ENCODE measurements at places on chromosomes 2 and 18. TPM values are rescaled to one million over a fixed set of nuclear protein-coding genes. Genes with fewer than 3 reads are reported as not detected.

DNA sequence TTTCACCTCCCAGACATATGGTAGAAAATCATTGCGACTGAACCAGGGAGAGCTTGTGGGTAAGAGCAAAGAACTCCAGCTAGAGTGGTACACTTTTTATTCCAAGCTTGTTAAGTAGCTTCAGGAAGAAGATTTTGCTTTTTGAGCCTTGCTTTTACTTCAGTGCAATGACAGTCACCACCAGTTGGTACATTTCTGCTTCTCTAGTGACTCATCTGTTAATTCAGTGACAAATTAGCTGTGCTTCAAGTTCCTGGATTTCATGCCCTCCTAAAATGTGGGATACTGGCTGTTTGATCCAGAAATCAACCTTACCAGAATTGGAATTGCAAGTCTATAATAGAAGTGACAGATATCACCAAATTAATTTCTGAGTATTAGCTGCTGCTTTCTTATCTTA, 117.6 kb upstream of the TTN start:
- no peak for DNase-seq

- no peak for DNase-seq
These were observed 30.6 kb downstream of the MAPRE2 start for GRCh38 chr18:35071819-35072247.

DNA sequence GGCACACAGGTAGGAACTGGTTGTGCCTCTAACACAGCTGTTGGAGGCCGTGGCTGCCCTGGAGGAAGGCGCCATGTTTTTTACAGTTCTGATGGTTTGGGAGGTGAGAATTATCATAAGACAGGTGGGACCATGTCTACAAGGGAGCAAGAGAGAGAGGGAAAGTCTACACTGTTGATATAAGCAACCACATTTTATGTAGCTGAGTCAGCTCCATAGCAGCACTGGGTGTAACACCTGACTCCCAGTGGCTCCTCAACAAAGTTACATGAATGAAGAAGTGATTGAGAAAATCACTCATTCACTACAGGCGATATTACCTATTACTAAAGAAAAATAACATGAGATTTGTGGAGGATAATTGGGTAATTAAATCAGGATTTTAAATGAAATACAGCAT, 41.3 kb upstream of the ACAA2 start:
- DNase-seq = no peak

DNA sequence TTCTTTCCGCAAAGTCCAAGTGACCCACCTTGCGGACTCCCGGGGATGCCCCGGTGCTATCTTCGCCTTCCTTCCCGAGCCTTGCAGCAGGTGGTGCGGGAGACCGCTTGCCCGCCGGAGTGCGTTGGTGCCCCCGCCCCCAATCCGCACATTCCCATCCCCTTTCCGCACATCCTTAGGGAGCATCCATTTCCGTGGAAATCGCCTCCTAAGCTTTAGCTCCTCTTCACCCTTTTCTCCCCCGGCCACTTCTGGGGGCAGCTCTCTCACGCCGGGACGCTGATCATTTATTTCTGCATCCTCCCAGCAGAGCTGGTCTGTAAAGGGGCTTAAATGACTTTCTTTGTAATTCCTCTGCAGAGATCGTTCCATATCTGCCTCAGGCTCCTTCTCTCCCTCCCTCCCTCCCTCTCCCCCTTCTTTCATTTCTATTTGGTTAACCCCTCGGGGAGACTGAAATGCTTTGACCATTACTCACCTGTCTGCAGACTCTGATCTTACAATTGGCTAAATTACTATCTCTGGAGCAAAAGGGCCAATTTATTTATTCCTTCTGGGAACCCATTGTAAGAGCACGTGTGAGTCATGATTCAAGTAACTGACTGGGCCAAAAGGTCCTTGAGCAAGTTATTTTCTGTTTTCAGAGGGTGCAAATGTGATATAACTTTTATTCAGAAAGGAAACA, 1.3 kb upstream of the LYPD1 start:
- DNase-seq = no peak

- DNase-seq = no peak
These were observed 41.8 kb downstream of the INPP4A start for GRCh38 chr2:98486374-98486981.

- no peak for DNase-seq
These were observed 65.7 kb downstream of the MEP1B start for GRCh38 chr18:32255570-32255969.

The BUB1 gene
- 91.2 TPM for total RNA-seq

DNA sequence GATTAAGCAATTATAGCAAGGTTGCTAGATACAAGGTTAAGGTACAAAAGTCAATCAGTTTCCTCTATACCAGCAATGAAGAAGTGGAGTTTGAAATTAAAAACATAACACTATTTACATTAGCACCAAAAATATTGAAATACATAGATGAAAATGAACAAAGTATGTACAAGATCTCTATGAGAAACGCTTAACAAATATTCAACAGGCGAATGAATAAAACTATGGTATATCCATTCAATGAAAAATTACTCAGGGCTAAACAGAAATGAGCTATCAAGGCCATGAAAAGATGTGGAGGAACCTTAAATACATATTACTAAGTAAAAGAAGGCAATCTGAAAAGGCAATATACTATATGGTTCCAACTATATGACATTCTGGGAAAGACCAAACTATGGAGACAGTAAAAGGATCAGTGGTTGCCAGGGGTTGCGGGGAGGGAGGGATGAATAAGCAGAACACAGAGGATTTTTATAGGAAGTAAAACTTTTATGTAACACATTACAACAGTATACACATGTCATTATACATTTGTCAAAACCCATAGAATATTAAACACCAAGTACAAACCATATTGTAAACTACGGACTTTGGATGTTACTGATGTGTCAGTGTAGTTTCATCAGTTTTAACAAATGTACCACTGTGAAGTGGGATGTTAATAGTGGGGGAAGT, 62.1 kb downstream of the RMDN2 start:
- no peak for DNase-seq

GRCh38 chr2:16203069-16203468, 262.7 kb downstream of the MYCN start:
- no peak for DNase-seq

DNA sequence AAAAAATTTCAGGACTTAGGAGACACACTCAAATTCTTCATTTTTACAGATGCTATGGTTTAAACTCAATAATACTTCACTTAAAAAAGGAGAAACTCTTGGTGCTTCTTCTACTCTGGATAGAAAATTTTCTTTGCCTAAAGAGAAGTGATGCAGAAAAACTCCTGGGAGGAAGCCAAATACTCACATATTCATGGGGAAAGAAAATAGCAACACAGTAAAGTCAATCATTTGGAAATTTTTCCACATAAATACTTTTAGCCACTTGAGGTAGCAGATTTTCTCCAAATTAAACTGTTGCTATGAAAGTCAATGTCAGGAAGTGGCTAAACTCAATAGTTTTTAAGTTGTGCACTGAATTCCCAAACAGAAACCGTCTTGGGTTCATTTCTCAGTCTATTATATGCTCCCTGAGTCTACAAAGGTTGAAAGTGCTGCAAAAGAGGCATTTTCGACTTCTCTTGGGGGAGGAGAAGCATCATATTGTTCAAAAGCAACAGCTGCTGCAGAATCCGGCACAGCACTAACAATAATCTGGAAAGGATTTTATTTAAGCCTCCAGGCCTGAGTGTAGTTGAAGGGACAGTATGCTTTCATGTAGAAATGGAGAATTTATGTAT, 81.1 kb downstream of the UPP2 start:
- DNase-seq = no peak

The NYAP2 gene
- not detected for total RNA-seq

The CYP27A1 gene
- 7.7 TPM for total RNA-seq

- no peak for DNase-seq
These were observed 58.3 kb downstream of the BMPR2 start for GRCh38 chr2:202434472-202434871.

The ITGAV gene
- total RNA-seq = 218 TPM

The CFAP65 gene
- total RNA-seq = 0.33 TPM

The EFR3B gene
- total RNA-seq = 8.9 TPM

GRCh38 chr2:74746480-74746879, 87.4 kb upstream of the HK2 start:
- no peak for DNase-seq

The IL1RN gene
- total RNA-seq = not detected

The CPLX4 gene
- not detected for total RNA-seq

GRCh38 chr2:196640031-196640548, 575 bp downstream of the CCDC150 start:
- no peak for DNase-seq

All from Panc1 (cell line).